ENCODE measurements at places on chromosomes 12 and 14.

- no peak for DNase-seq
Observed at GRCh38 chr14:56808110-56808382, 2.2 kb downstream of the OTX2 start.

DNA sequence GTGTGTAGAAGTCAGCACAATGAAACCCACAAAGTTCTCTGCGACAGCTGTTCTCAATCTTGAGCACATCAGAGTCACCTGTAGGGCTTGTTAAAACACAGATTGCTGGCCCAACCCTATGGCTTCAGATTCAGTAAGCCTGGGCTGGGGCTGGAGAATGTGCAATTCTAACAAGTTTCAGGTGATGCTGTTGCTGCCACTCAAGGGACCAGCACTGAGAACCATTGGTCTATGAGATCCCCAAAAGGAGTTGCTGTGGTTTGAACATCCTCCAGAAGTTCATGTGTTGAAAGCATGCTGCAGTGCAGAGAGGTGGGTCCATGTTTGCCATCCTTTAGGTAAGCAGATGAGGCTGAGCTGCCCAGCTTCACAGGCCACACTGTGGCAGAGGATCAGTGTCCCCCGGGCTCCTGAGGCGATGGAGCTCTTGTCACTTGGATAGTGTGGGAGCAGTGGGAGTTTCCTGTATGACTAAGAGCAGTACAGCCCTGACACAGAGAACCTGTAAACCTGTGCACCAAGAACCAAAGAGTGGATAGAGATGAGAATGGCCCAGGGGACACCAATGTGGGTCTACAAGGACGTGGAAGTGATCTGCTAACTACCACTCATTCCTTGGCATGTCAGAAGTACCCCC lies 8.0 kb upstream of the RTRAF start:
- DNase-seq: no peak

GRCh38 chr12:59179231-59179630 lies 258.9 kb upstream of the LRIG3 start:
- no peak for DNase-seq

DNA sequence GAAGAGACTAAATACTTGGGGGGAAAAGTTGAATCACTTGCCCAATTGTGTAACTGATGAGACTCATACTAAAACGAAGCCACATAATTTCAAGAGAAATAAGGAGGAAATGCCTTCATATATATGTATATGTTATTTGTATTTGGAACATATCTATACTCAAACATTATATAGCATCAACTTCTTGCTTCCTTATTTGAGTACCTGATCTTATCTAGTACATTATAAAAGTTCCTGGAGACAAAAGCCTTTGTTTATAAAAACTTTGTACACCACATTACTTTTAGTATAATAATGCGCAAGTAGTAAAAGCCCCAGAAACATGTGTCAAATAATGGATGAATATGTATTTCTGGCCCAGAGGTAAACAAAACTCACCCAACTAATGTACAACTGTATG lies 92.0 kb downstream of the SLC2A13 start:
- DNase-seq: no peak

DNA sequence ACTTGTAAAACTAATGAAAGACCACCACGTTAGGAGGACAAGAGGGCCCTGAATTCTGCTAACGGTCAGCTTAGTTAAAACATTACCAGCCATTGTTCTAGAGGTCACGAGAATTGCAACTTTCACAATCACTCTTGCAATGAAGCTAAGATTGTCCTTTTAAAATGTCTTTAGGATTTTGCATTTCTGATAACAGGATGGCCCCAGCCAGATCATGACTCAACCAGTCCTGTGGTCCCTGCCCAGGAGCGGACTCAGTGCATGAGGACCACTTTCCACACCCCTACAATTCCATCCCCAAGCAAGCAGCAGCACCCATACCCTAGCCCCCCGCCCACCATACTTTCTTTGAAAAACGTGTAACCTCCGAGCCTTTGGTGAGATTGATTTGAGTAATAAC lies 28.7 kb downstream of the HSP90AA1 start:
- DNase-seq: no peak

DNA sequence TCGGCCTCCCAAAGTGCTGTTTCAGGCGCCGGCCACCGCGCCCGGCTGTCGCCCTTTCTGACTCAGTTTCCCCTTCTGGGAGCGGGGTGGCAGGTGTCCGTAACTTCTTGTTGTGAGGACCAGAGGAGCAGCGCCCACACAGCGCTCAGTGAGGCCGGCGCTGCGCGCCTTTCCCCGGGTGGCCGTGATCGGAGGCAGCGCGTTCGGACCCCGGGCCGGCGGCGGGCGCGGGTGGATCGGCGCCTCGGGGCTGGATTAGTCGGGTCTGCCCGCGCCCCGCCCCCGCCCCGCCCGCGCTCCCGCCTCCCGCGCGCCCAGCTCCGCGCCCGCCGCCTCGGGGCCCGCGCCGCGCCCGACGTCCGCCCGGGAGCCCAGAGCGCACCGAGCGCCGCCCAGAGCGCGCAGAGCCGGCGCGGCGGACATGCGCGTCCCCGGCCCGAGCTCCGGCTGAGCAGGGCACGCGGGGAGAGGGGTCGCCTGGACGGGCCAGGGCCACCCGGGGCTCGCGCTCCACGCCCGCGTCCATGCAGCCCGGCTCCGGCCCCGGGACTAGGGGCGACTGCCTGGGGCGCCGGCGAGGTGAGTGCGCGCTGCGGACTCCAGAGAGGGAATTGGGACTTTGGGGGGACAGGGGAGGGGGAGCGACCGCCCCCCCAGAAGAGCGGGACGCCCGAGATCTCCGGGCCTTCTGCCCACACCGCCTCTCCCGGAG lies 50.6 kb downstream of the LRCOL1 start:
- peak; percentile 35 for DNase-seq

DNA sequence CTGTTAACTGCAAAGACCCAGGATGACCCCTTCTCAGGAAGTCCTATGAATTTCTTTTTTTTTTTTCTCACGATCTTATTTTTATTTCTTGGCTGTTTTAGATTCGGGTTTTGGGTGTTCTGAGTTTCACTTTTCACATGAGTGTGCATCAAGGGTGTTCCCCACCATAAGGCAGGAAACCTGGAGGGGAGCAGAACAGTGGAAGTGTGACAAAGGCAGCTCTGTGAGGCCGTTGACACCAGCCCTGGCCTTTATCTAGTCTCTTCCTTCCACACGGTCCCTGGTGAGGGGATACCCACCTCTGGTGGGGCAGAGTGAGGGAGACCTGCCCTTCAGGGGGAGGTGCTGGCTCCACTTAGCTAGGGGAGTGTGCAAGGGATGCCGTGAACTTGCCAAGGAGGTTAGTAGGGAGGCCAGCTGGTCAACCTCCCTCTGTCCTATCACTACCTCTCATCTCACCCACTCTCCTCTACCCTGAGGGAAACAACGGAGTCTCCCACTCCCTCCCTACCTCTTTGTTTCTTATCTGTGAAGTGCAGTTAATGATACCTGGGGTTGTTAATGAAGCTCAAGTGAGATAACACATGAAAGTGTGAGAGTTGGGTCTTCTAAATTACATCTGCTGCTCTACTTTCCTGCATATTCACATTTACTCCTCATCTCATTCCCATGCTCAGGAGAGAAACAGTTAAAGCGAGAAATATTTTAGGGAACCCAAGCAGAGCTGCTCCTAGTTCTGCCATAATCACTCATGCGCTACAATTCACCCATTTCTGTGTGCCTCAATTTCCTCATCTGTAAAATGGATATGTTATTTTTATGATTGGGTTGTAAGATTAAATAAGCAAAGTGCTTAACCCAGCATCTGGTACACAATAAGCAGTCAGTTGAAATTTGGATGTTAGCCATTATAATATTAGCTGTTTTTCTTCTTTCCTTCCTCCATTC lies 4.4 kb upstream of the GALNT6 start:
- no peak for DNase-seq

GRCh38 chr12:112107306-112108201 lies 1.0 kb downstream of the NAA25 start:
- DNase-seq: no peak

GRCh38 chr14:102164965-102165364 lies 25.3 kb downstream of the WDR20 start:
- no peak for DNase-seq

DNA sequence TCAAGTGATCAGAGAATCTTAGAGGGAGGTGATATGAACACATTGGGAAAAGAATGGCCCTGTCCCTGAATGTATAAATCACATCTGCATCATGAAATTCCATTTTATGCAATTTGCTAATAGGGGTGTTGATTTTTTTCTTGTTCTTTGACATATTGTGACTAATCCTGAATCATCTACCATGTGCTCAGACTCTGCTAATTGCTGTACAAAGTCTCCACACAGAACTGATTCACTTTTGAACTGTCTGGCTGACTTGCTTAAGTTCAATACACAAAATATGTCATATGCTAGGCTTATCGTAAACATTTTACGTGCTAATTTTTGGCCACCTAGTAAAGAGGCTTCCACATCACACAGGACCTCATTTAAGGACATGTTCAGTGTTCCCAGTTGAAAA lies 2.6 kb downstream of the TMEM132D start:
- DNase-seq: no peak

- DNase-seq: no peak
Observed at GRCh38 chr12:122028905-122029560, 7.3 kb downstream of the BCL7A start.

- DNase-seq: no peak
Observed at GRCh38 chr14:44265246-44265645, 241.8 kb downstream of the FSCB start.

GRCh38 chr12:42382013-42382696 lies 56.2 kb downstream of the PPHLN1 start:
- no peak for DNase-seq

DNA sequence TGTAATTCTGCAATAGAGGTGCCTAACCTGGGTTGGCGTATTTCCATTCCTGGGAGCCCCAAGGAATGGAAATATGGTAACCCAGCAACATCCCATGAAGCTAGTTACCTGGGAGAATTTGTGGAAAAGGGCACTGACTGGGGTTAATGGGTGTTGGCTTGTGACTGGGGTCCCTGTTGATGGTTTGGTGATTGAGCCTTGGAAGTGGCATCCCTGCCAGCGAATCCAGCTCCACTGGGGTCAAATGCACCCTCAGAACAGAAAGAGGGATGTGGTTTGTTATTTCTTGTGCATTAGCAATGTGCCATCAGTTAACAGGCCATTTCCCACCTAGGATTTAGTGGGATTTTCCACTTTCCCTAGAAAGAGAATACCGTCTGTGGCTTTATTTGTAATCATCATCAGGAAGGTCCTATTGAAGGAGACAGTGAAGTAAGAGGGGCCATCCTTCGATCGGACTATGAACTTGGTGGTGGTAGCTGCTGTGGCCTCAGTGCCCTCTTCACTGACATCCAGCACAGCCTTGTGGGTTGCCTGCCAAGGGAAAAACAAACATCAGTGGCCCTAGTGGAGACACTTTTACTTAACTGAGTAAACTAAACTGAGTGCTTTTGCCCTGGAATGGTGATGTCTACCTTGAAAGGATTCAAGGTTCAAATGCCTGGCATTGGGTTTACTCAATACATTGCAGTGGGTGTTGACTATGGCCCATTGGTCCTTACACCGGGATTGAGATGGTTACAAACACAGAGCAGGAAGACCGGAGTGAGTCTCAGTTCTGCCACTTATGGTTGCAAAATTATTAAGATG lies 10.4 kb upstream of the SERPINA11 start:
- no peak for DNase-seq

- DNase-seq: no peak
Observed at GRCh38 chr14:53432378-53432802, 279.3 kb upstream of the DDHD1 start.

DNA sequence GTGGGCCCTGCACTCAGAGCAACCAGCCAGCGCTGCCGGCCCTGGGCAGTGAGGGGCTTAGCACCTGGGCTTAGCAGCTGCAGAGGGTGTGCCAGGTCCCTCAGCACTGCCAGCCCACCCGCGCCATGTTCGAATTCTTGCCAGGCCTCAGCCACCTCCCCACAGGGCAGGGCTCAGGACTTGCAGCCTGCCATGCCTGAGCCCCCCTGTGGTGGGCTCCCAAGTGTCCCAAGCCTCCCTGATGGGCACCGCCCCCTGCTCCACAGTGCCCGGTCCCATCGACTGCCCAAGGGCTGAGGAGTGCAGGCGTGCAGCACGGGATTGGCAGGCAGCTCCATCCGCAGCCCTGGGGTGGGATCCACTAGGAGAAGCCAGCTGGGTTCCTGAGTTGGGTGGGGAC lies 98.0 kb upstream of the NID2 start:
- DNase-seq: no peak

All from stimulated activated CD4-positive, alpha-beta T cell treated with anti-CD3 and anti-CD28 coated beads, Interleukin-12 subunit alpha, Interleukin-12 subunit beta, amount 100 ng/mL, for 48 hours (primary cell).